Activated B cell treated with CpG ODN at 0.5 μM for 24 hours (primary cell): ENCODE measurements at places on chromosomes 5 and 9. TPM values are rescaled to one million over a fixed set of nuclear protein-coding genes. Genes with fewer than 3 reads are reported as not detected.
A peak's percentile ranks its signal among the peaks of the same experiment; 100 is the strongest.

- no peak overlapping the region for H3K27ac ChIP-seq
- DNase-seq, result no peak
- H3K36me3 ChIP-seq, result no peaks in the 10 kb centered on the region
- H3K4me1 ChIP-seq, result no peaks in the 10 kb centered on the region
These were observed 54.7 kb upstream of the NEURL1B start for GRCh38 chr5:172586125-172587060.

DNA sequence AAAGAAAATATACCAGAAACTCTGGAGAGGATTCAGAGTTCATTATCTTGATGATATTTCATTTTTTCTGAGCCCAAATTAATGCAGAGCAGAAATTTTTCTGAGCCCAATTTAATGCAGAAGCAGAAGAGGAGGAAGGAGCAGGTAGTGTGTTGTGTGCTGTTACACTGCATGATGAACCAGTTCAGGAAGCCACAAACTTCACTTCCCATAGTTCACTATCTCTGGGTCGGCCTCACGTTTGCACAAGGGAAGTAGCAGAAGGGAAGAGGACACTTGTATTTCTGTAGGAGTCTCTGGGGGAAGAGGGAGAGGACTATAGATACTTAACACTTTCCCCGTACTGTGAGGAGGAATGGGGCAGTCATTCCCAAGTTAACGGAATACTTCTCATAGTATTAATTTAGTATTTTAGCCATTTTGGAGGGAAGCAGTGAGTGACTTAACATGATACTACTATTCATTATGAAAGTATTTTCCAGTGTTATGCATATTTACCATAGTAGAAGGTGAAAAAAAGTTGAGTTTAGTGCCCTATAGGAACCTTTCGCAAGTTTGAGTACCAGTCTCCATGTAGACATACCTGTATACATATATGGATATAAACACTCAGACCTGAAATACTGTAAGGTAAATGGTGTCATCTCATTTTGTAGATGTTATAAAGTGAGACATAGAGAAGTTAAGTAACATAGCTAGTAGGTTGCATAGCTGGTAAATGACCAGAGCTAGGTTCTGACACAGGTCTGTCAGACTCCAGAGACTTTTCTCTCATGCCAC lies 30.0 kb downstream of the XPA start:
- H3K27me3 ChIP-seq, result no peaks in the 10 kb centered on the region
- H3K4me3 ChIP-seq, result no peak overlapping the region
- peaks cover 2% of the 10 kb centered on the region for H3K4me1 ChIP-seq
- peak overlapping the region; percentile 1 for H3K27ac ChIP-seq
- peaks cover 92% of the 10 kb centered on the region for H3K36me3 ChIP-seq
- no peak for DNase-seq

- H3K27me3 ChIP-seq, result peaks cover 6% of the 10 kb centered on the region
- H3K36me3 ChIP-seq, result no peaks in the 10 kb centered on the region
- peaks cover 2% of the 10 kb centered on the region for H3K4me1 ChIP-seq
- no peak for DNase-seq
- H3K27ac ChIP-seq, result no peak overlapping the region
These were observed 271.6 kb downstream of the RAB3C start for GRCh38 chr5:58854441-58854840.

DNA sequence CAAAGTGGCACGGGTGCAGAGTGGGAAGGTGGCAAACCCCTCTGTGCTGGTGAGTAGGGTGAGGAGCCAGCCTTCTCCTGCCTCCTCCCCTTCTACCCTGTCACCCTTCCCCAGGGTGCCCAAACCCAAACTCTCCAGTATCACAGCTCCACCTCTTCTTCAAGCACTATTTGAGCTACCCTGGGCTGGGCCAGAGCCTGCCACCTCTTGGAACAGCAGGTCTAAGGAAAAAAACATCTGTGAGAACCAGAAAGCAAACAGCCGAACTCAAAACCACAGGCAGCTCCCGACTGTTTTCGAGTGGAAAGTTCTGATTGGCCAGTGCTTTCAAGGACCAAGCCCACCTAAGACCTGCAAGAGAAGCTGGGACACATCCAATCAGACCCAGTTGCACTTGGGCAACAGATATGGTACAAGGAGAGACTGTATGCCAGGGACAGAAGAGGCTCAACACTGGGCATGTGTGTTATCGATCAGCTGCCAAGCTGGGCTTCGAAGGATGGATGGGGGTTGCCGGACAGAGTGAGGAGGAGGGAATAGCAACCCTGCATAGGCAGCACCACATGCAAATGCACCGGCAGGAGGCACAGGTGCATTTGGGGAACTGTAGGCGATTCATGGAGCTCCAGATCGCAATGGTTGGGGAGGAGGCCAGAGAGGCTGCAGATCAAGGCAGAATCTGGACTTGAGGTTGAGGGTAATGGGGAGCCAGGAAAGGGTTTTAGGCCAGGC lies 19.7 kb downstream of the ACSL6 start:
- H3K27ac ChIP-seq, result no peak overlapping the region
- H3K27me3 ChIP-seq, result peaks cover 6% of the 10 kb centered on the region
- DNase-seq, result no peak
- no peaks in the 10 kb centered on the region for H3K36me3 ChIP-seq
- H3K4me3 ChIP-seq, result no peak overlapping the region

GRCh38 chr5:142287973-142288313 lies 36.9 kb downstream of the SPRY4 start:
- peaks cover 3% of the 10 kb centered on the region for H3K27me3 ChIP-seq
- H3K4me3 ChIP-seq, result no peak overlapping the region
- no peaks in the 10 kb centered on the region for H3K36me3 ChIP-seq
- H3K27ac ChIP-seq, result no peak overlapping the region
- peaks cover 8% of the 10 kb centered on the region for H3K4me1 ChIP-seq

The CKMT2 gene
- not detected in 2 replicates for total RNA-seq

DNA sequence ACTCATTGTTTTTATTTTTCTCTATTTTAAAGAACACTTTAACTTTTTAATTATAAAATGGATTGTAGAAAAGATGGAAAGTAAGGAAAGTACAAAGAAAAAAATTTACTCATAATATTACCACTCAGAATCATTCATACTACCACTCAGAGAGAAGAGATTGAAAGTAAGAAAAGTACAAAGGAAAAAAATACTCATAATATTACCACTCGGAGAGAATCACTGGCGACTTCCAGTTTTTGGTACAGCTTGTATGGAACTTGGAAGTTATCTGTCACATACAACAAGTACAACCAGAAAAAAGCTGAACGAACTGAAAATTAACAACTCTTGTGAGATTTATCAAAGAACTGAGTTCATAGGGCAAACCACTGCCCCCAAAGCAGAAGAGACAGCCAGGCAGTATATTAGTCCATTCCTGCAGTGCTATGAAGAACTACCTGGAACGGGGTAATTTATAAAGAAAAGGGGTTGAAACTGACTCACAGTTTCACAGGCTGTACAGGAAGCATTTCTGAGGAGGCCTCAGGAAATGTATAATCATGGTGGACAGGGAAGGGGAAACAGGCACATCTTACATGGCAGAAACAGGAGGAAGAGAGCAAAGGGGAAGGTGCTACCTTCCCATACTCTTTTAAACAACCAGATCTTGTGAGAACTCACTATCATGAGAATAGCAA lies 183.9 kb downstream of the SMARCA2 start:
- no peak overlapping the region for H3K27ac ChIP-seq
- no peak for DNase-seq
- no peaks in the 10 kb centered on the region for H3K27me3 ChIP-seq
- no peak overlapping the region for H3K4me3 ChIP-seq
- H3K36me3 ChIP-seq, result peaks cover 72% of the 10 kb centered on the region

GRCh38 chr5:177430140-177430951 lies 3.9 kb downstream of the GRK6 start:
- peak overlapping the region; percentile 88 for H3K4me3 ChIP-seq
- no peak for DNase-seq
- no peaks in the 10 kb centered on the region for H3K27me3 ChIP-seq
- peaks cover 80% of the 10 kb centered on the region for H3K4me1 ChIP-seq
- peak overlapping the region; percentile 89 for H3K27ac ChIP-seq

The NMUR2 gene
- total RNA-seq, result not detected in 2 replicates

The HACD4 gene
- total RNA-seq, result 3.3 and 4.1 TPM in 2 replicates

DNA sequence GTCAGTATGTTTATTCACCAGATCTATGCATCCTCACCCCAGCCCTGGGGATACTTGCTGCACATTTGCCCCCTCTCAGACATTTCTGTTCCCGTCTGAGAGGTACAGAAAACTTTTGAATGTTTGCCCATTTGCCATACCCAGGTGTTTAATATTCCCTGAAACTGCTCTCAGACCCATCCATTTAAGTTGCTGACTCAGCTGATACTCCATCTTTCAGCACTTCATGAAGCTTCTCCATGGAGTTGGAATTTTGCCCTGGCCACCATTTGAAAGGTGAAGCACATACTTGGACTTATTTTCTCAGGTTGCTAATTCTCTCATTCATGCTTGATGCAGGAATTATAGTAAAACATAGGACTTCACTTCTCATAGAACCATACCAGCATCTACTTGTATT lies 203.9 kb upstream of the OR13F1 start:
- no peaks in the 10 kb centered on the region for H3K27me3 ChIP-seq
- no peak for DNase-seq
- no peak overlapping the region for H3K27ac ChIP-seq
- H3K36me3 ChIP-seq, result no peaks in the 10 kb centered on the region

The TNPO1 gene
- total RNA-seq, result 89.6 and 109 TPM in 2 replicates

GRCh38 chr5:16784088-16784487 lies 152.0 kb downstream of the MYO10 start:
- peaks cover 8% of the 10 kb centered on the region for H3K27me3 ChIP-seq
- no peaks in the 10 kb centered on the region for H3K36me3 ChIP-seq
- peaks cover 7% of the 10 kb centered on the region for H3K4me1 ChIP-seq

DNA sequence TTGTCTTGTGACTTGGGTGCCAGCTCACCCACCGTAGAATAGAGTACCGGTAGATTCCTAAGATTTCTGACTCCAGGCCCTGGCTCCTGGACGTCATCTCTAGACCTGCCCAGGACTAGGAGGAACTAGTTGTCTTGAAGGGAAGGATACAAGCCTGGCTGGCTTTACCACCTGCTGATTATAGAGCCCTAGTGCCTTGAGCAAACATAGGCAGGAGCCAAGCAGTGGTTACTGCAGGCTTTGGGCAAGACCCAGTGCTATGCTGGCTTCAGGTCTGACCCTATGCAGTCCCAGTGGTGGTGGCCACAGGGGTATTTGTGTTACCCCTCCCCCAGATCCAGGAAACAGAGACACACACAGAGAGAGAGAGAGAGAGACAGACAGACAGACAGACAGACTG lies 606.2 kb downstream of the PDE4D start:
- no peaks in the 10 kb centered on the region for H3K4me1 ChIP-seq
- H3K4me3 ChIP-seq, result no peak overlapping the region
- no peaks in the 10 kb centered on the region for H3K36me3 ChIP-seq
- H3K27ac ChIP-seq, result no peak overlapping the region

The ADGRV1 gene
- total RNA-seq, result 0.13 TPM in 1 of 2 replicates, not detected in the other

- H3K4me3 ChIP-seq, result no peak overlapping the region
- H3K27me3 ChIP-seq, result peaks cover 14% of the 10 kb centered on the region
- no peak for DNase-seq
- H3K27ac ChIP-seq, result no peak overlapping the region
- H3K36me3 ChIP-seq, result no peaks in the 10 kb centered on the region
These were observed 94.6 kb upstream of the PTCH1 start for GRCh38 chr9:95611354-95611753.

The PAEP gene
- not detected in 2 replicates for total RNA-seq
